ENCODE measurements at places on chromosomes 4 and X. TPM values are rescaled to one million over a fixed set of nuclear protein-coding genes. Genes with fewer than 3 reads are reported as not detected.

GRCh38 chrX:79719568-79720231, 294.9 kb upstream of the TBX22 start:
- DNase-seq, result no peak

DNA sequence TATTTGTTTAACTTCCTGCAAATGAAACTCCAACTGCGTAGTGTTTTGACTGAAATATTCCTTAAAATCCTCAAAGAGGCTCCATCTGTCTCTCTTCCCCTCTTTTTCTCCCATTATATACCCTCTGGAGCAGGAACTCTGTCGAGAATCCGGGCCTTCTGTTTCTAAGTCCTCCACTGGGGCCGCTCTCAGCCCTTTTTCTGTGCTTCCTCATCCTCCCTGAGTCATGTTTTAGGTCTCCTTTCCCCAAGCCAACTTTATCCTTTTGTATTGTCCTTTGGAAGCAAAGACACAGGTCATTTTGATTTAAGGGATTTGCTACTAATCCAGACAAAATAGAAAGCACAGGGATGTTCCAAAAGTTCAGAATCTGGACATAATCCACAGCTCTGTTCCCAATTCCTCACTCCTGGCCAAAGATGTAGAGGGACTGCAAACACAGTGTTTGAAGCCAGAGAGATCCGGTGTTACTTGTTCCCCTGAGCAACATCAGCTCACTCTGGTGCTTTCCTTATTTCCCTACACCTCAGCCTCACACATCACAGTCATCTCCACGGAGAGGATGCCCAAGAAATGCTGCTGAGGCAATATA, 131.0 kb upstream of the KLF3 start:
- DNase-seq, result no peak

- DNase-seq, result peak; percentile 62
Observed at GRCh38 chr4:121900132-121900983, 30.1 kb upstream of the BBS7 start.

- DNase-seq, result no peak
Observed at GRCh38 chr4:17033025-17033767, 134.8 kb upstream of the LDB2 start.

DNA sequence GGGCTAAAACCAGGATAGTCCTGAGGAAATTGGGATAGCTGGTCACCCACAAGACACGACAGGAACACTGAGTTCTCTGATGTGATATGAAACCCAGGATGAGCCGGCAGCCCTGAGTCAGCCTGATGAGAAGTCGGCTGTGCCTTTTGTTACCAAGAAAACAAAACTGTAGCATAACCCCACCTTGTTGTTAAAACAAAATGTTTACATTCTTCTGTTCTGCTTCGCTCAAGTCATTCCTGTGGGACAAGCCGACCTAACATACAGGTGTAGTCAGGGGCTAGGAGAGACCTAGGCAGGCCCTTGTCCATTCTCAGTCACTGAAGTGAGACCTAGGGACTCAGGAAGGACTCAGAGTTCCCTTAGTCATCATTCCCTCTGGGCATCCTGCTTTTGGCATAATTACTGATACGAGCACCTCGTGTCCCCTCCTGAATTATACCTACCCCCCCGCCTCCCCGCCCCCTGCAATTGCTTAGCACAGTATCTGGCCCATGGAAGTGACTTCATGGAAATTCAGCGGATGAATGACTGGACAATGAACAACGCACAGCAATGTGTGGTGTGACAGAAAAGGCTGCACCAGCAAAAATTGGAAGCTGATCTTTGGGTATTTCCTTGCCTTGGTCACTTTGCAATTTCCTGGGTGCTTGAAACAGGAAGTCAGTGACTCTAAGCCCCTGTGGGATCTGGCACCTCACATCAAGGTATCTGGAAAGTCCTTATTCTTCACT, 31.9 kb upstream of the TLR2 start:
- DNase-seq, result no peak

DNA sequence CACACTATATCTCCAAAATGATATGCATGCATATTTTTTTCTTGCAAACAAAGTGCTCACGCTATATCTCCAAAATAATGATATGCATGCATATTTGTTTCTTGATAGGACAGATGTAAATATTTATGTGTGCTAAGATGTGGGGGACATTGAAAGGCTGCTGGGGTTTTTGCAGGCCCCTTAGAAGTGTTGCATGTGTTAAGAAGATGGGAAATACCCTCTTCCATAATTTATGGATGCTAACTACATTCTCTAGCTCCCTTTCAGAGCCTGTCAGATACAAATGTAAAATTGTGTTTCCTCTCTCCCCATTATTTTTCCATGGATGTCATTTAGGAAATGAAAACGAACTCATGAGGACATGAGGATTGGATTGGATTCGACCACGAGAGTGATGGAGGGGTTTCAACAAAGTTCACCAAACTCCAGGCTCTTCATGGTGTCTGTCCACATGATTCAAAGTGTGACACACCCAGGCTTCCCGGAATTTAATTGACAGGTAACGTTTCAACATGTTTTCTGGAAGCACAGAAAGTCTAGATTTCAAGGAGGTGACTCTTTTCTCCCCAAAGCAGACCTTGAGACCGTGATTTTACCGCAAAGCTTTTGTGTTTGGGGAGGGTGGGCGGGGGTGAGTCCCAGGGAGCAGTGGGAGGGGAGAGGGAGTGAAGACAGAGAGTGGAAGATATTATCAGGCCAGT, 94.4 kb upstream of the CD99 start:
- no peak for DNase-seq

DNA sequence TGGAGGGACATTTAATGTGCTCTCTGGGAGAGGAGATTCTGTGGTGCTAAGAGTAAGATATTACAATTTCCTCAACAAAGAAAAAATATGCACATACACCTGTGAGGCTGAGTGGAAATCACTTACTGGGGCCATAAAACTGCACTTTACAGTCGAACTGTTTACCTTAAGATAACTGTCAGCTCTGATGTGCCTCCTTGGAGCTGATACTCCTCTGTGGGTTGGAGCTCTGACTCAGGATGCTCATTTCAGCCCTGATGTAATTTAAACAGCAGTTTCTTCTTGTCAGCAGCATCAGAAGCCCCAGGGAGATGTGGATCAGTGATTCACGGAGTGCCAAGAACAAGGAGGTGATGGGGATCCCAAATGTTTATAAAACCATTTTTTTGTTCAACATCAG, 241.9 kb upstream of the SFRP2 start:
- no peak for DNase-seq

DNA sequence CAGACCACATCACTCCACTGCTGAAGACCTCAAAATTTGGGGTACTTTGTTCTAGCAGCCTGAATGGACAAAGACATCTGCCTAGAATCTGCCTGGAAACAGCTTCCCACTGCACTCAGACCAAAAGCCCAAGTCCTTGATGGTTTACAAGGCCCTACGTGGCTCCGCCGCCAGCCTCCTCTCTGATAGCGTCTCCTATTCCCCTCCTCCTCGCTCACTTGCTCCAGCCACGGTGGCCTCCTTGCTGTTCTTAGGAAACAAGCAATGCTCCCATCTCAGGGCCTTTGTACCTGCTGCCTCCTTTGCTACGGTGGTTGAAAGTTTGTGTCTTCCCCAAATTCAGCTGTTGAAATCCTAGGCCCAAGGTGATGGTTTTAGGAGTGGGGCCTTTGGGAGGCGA, 34.7 kb upstream of the SORCS2 start:
- no peak for DNase-seq

DNA sequence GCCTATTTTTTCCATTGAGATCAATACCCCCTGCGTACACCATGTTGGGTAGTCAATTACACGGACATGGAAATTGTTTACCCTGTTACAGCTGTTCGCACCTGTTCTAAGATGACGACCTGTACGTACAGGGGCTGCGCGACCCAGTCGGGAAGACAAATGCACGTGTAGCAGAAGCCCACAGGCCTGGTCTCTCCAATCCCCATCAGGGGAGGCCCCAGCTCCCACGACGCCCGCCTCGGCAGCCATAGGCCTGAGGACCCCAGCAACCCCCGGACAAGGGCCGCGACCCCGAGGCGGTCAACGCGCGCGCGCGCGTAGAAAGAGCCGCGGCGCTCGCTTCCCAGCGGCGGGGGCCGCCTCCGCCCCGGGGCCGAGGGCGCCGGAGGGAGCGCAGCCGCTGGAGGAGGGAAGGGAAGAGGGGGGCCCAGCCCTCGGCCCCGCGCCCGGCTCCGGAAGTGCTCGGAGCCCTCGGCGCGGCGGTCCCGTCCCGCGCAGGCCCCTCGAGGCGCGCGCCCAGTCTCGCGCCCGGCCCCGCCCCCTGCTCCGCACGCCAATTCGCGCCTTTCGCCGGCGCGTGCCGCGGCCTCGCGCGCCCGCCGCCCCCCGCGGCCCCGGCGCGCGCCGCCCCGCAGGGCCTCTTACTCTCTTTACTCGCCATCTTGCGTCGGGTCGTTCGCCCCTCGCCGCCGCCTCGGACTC, 618 bp downstream of the RBBP7 start:
- peak; percentile 54 for DNase-seq

DNA sequence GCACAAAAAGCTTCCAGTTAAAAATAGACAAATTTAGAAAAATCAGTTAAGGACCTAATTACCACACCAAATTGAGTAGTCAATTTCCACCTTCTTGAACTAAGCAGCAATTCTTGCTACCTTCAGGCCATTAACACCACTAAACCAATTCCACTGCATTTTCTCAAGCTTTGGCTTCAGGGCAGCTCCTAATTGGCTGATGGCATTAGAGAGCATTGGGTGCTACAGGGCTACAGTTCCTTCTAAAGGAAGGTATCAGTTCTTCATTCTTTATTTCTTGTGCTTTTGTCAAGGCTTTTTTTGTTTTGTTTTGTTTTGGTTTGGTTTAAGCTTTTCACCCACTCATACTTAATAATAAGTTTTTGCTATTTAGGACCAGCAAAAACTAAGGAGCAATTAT, 90.2 kb upstream of the FAM241A start:
- no peak for DNase-seq

DNA sequence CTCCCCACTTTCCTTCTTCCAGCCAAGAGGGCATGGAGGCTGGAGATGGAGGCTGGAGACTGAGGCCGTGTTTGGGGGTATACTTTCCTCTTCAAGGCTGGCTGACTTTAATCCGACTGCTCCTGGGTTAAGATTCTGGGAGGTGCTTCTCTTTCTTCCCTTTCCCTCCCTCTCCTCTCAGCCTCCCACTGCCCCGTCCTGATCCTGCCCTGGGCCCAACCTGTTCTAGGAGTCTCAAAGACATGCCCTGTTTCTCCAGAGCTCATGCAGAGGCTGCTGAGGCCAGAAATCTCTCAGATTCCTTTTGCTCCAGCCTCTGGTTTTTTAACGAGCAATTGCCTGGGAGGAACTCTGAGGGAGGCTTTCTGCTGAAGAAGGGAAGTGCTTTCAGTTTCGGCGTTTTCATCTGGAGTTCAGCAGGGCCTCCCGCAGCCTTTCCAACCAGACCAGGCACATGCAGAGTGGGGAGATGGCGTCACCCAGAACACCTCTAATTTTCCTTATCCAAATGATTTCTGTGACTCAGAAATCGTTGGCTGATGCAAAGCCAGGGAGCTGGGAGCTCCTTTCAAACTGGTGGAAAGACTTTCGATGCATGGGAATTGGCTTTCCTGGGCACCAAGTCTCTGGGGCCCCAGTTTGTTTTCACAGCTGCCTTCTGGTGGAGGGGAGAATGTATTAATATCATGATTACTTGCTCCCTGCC, 34.5 kb upstream of the FAM9C start:
- no peak for DNase-seq

DNA sequence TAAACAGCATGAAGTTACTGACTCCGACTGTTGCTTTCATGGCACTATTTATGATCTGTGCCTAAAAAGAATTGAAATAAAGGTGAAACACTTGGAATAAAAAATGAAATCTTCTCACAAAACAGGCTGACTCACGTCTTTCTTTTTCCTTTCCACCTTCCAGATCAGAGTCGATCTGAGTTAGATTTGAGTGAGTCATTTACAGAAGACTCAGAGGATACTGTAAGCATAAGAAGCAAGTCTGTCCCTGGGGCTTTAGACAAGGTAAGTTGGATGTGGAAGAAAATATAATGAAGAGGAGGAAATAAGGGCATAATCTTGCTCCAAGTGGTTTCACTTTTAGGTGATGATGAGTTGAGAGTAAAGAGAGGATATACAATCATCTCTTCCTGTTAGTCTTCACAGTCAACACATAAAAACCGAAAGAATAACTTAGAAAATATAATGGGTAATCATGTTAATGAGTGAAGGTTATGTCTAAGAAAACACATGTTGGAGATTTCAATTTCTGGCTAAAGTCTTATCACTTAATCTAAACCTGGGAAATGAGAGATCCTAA, 89.7 kb downstream of the SYTL5 start:
- DNase-seq, result no peak

- no peak for DNase-seq
Observed at GRCh38 chr4:73988061-73988460, at the start of gene PPBP. TSS of gene PPBP (minus strand) at chr4:73988190. CDS start at chr4:73988103, 87 bp downstream.

- no peak for DNase-seq
Observed at GRCh38 chr4:11149612-11150259, 279.0 kb downstream of the HS3ST1 start.

- no peak for DNase-seq
Observed at GRCh38 chr4:21625447-21625846, 323.1 kb downstream of the KCNIP4 start.

GRCh38 chr4:85406185-85406584, 68.8 kb upstream of the ARHGAP24 start:
- no peak for DNase-seq

DNA sequence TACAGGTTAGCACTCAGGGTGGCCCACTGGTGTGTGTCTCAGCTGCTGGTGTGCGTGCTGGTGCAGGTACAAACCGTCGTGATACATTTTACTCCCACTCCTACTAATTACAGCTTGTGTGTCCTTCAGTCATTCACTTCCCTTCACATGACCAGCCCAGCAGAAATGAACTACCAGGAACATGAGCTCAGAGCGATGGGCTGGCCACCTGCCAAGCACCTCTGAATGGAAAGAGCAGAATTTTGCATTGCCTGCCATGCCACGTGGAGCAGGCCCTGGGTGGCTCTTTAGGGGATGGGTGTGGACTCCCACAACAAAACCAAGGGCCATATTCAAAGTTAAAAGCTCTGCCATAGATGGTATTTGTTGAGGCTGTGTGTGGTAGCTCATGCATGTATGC, 58.9 kb upstream of the PGM2 start:
- no peak for DNase-seq

GRCh38 chr4:16110661-16111290, 27.0 kb upstream of the PROM1 start:
- no peak for DNase-seq

- DNase-seq, result no peak
Observed at GRCh38 chr4:80074069-80074468, 1.0 kb upstream of the ANTXR2 start.

GRCh38 chr4:146029147-146029546, 90.5 kb upstream of the ZNF827 start:
- no peak for DNase-seq

- DNase-seq, result no peak
Observed at GRCh38 chr4:95021099-95021498, 263.3 kb downstream of the BMPR1B start.

The PCDH11X gene
- 1.9 TPM for total RNA-seq

The NXF2B gene
- not detected for total RNA-seq

The VGLL1 gene
- not detected for total RNA-seq

The PABPC1L2A gene
- 0.23 TPM for total RNA-seq

The PNMA6E gene
- total RNA-seq, result not detected

The H2BW2 gene
- total RNA-seq, result 0.20 TPM

The MTTP gene
- 12.0 TPM for total RNA-seq

The LDOC1 gene
- 27.3 TPM for total RNA-seq

The RNF128 gene
- total RNA-seq, result not detected

The PIGA gene
- total RNA-seq, result 26.2 TPM

The ARHGAP10 gene
- 4.2 TPM for total RNA-seq

The SERTM2 gene
- 0.11 TPM for total RNA-seq

The TACC3 gene
- total RNA-seq, result 165 TPM

The ZRSR2 gene
- 14.6 TPM for total RNA-seq

The CSAG2 gene
- total RNA-seq, result not detected

The MAPK10 gene
- 56.9 TPM for total RNA-seq

The SPATA18 gene
- 3.0 TPM for total RNA-seq

The CCNG2 gene
- 57.2 TPM for total RNA-seq

The SRD5A3 gene
- total RNA-seq, result 20.3 TPM

All from neural crest cell (in vitro differentiated cells).